Smooth muscle cell of the pulmonary artery (primary cell): ENCODE measurements at places on chromosomes 6 and 20. TPM values are rescaled to one million over a fixed set of nuclear protein-coding genes. Genes with fewer than 3 reads are reported as not detected.

The EYA4 gene
- total RNA-seq: 0.65 TPM in 1 of 2 replicates, not detected in the other

The MROH8 gene
- total RNA-seq: 0.59 and 1.5 TPM in 2 replicates

The C6orf15 gene
- total RNA-seq: not detected in 2 replicates

The METTL24 gene
- total RNA-seq: 0.26 and 0.52 TPM in 2 replicates

The SOBP gene
- 2.3 and 14.6 TPM in 2 replicates for total RNA-seq

The HSPA1B gene
- 113 and 154 TPM in 2 replicates for total RNA-seq

The PDRG1 gene
- total RNA-seq: 3.1 and 3.4 TPM in 2 replicates

The HTR1B gene
- 0.17 and 0.72 TPM in 2 replicates for total RNA-seq

The HSPA12B gene
- 0.03 TPM in 1 of 2 replicates, not detected in the other for total RNA-seq

The HEY2 gene
- 0.63 and 0.78 TPM in 2 replicates for total RNA-seq

The ANKRD66 gene
- not detected in 2 replicates for total RNA-seq

The RBM38 gene
- total RNA-seq: 4.8 and 18.1 TPM in 2 replicates

The LTA gene
- not detected in 2 replicates for total RNA-seq

The RBM24 gene
- total RNA-seq: 2.9 and 6.3 TPM in 2 replicates

The ZSCAN23 gene
- total RNA-seq: 4.7 TPM in 2 replicates

The TNXB gene
- 9.8 and 66.7 TPM in 2 replicates for total RNA-seq

The ARMH2 gene
- not detected in 2 replicates for total RNA-seq

The MYT1 gene
- total RNA-seq: not detected in 2 replicates

The LPA gene
- total RNA-seq: not detected in 2 replicates

The ECT2L gene
- 0.07 TPM in 1 of 2 replicates, not detected in the other for total RNA-seq

The HDGFL1 gene
- total RNA-seq: not detected in 2 replicates

The BMP7 gene
- total RNA-seq: not detected in 2 replicates

The MOG gene
- not detected in 2 replicates for total RNA-seq

The RNF144B gene
- total RNA-seq: 1.2 and 2.7 TPM in 2 replicates

The FAM209B gene
- total RNA-seq: not detected in 2 replicates

The DUSP15 gene
- 0.17 and 0.20 TPM in 2 replicates for total RNA-seq
